Inflammatory macrophage treated with lipopolysaccharide for 4 hours (primary cell): ENCODE measurements at places on chromosomes 16 and 17.

GRCh38 chr17:48121923-48122664, 14.5 kb downstream of the SNX11 start:
- no peak for DNase-seq

DNA sequence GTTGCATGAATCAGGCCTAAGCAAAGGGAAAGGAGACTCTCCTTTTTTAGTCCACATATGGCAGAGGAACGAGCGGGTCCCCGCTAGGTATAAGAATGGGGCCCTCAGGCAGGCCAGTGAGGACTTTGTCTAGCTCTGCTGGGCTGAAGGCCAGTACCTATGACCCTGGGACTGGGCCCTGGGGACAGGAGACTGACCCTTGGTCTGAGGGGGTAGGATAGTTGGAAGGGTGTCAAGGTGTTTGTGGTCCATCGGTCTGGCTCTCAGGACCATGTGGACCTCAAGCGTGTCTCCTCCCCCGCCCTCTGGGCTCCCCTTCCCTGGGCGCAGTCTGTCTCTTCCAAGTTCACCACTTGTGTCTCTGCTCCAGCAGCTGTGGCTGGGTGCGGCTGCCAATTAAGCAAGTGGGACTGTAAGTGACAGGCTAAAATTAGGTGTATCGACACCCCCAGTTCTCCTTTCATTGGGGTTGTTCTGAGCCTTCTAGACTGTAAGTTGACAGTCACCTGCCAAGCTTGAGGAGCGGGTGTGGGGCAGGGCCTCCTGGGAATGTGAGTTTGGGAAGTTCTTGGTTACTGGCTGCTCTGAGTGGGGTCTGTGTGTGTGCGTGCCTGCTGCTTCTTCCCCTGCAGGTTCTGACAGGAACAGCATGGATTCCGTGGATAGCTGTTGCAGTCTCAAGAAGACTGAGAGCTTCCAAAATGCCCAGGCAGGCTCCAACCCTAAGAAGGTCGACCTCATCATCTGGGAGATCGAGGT, 24.5 kb downstream of the AKAP1 start:
- DNase-seq: no peak

DNA sequence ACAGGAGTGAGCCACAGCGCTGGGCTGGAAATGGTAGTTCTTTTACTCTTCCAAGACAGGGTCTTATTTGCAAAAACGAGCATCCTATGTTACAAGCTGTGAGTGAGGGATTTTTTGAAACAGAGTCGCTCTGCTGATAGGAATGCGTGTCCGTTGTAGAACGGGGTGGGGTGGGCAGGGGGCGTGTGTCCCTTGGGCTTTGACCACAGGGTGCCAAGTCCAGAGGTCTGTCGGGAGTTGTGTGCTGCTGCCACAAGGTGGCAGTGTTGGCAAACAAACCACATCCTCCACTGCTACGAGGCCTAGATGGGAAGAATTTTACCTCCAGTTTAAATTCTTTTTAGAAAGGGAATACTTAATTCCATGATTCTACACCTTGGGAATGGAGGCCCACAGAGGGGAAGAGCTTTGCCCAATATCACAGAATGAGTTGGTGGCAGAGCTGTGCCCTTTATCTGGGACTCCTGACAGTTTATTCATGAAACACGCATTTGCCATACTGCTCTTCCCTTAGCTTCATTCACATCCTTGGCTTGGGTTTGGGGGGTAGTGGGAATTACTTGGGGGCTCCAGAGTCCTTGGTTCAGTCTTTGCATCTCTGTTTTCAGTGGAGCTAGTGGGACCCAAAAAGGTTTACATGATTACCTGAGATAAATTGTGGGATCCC, 30.6 kb upstream of the ETV4 start:
- DNase-seq: peak; percentile 58

- no peak for DNase-seq
These were observed 146.4 kb downstream of the SOCS1 start for GRCh38 chr16:11109566-11109965.

GRCh38 chr17:21296097-21297025, 11.8 kb downstream of the MAP2K3 start:
- no peak for DNase-seq

- peak; percentile 30 for DNase-seq
These were observed 20.9 kb downstream of the CCDC182 start for GRCh38 chr17:57724026-57724728.

GRCh38 chr16:4391631-4392381, 20.2 kb downstream of the VASN start:
- no peak for DNase-seq

DNA sequence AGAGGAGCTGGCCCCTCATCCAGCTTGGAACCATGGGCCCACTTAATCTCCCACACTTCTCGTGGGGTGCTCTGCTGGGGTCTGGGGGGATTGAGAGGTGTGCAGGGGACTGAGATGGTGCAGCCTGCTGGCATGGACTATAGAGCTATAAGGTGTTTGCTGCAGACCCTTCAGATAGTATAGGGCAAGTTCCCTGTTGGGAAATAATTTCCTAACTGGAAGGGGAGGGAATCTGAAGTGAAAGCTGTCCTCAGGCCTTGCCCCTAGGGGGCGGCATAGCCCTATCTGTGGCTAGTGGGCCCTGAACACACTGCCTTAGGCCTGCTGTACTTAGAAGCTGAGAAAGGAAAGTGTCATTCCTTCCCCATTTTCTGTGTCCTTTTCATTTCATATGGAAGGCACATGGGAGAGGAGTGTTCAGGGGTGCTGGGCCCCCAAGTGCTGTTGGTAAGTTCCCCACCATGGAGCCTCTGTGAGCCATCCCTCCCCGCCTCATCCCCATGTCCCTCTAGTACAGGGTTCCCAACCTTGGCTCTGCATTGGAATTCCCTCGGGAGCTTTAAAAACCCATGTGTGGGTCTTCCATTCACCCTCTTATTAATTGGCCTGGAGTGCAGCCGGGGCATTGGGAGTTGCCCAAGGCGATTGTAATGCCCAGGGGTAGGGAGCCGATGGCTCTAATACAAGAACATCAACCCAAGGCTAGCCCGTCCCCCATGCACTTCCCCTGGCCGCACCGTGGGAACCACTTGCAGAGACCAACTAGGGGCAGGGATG, 19.7 kb downstream of the GOSR2 start:
- peak; percentile 64 for DNase-seq

GRCh38 chr16:88686062-88686438, 257 bp downstream of the SNAI3 start:
- DNase-seq: no peak

DNA sequence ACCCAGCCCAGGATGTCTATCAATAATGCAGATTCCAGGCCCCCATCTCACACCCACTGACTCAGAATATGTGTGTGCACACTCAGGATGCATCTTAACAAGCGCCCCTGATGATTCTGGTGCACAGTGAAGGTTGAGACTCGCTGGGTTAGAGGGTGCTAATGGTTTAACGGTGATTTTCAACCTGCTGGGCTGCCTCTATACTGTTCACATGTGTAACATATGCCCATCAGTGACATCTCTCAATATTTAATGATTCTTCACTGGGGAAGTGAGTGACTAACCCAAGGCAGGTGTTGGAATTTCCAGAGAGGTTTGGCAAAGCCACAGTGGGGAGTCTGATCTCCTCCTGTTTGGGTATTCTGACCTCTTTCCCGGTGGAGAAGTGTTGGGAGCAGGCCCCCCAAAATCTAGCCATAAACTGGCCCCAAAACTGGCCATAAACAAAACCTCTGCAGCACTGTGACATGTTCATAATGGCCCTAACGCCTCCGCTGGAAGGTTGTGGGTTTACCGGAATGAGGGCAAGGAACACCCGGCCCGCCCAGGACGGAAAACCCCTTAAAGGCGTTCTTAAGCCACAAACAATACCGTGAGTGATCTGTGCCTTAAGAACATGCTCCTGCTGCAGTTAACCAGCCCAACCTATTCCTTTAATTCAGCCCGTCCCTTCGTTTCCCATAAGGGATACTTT, 4.1 kb upstream of the DOC2B start:
- no peak for DNase-seq

GRCh38 chr16:31134625-31135534, 647 bp downstream of the PRSS8 start:
- DNase-seq: no peak

- DNase-seq: peak; percentile 80
These were observed at the start of gene SCPEP1 for GRCh38 chr17:56977673-56978395. SCPEP1 (plus strand) TSS chr17:56978131; CDS start chr17:56978160, 29 bp downstream.

GRCh38 chr17:72489272-72489641, 368.4 kb downstream of the SOX9 start:
- DNase-seq: no peak

GRCh38 chr16:10093576-10093975, 88.7 kb downstream of the GRIN2A start:
- no peak for DNase-seq

GRCh38 chr17:3904501-3904900, 11.6 kb upstream of the CAMKK1 start:
- no peak for DNase-seq

DNA sequence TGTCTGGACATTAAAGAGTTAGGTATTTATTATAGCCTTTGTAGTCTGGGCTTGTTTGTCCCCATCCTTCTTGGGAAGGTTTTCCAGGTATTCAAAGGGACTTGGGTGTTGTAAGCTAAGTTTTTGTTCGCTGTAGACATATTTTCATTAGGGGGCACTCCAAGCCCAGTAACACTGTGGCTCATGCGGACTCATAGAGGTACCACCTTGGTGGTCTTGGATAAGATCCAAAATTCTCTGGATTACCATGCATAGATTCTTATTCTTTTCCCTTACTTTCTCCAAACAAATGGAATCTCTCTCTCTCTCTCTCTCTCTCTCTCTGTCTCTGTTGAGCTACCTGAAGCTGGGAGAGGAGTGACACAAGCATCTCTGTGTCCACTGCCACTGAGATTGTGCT, 48.9 kb downstream of the ERCC4 start:
- DNase-seq: no peak

DNA sequence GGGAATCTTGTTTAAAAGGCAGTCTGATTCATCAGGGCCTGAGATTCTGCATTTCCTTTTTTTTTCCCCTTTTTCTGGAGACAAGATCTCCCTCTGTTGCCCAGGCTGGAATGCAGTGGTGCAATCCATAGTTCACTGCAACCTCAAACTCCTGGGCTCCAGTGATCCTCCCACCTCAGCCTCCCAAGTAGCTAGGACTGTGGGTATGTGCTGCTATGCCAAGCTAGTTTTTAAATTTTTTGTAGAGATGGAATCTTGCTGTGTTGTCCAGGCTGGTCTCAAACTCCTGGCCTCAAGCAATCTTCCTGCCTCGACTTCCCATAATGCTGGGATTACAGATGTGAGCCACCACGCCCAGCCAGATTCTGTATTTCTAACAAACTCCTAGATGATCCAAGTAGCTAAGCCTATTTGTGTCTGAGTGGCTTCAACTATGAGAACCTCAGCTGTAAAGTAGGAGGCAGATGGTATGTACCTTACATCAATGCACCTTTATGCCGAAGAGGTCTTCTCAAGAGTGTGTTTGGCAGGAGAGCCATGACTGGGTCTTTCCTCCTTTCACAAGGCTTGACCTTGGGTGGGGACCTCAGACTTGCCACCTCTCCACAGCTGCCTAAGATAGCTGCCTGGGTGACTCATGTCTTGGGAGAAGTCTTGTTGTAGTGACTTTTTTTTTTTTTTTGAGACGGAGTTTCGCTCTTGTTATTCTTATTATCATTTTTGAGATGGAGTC, 10.9 kb downstream of the LDAF1 start:
- no peak for DNase-seq

DNA sequence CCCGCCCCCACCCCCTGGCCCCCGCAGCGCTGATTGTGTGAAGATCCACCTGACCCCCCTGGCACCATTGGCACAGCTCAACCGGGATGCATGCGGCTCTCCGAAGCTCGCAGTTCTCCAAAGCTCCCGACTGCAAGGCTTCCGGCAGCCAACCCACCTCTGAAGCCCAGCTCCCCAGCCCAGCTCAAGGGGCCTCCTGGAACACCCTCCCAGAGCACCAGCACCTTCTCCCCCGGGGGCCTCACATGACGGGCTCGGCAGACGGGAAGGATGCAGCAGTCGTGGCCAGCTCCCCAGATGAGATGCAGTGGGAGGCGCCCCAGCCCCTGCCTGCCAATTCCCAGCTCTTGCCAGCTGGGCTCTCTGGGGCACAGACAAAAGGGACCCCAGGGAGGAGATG, 215.3 kb downstream of the ZNF423 start:
- DNase-seq: no peak

GRCh38 chr17:54950116-54950515, 18.3 kb downstream of the COX11 start:
- DNase-seq: no peak

GRCh38 chr16:78184238-78185183, 85.1 kb downstream of the WWOX start:
- no peak for DNase-seq

GRCh38 chr17:78272181-78272913, 40.9 kb downstream of the TMEM235 start:
- peak; percentile 58 for DNase-seq

- no peak for DNase-seq
These were observed 24.0 kb downstream of the YWHAE start for GRCh38 chr17:1376061-1376460.

- no peak for DNase-seq
These were observed 6.0 kb upstream of the DCXR start for GRCh38 chr17:82043507-82043906.

- DNase-seq: no peak
These were observed 2.3 kb upstream of the SAMD14 start for GRCh38 chr17:50132104-50132794.
